ENCODE measurements at places on chromosomes 12 and 14. TPM values are rescaled to one million over a fixed set of nuclear protein-coding genes. Genes with fewer than 3 reads are reported as not detected.

- H3K27me3 ChIP-seq, result no peaks in the 10 kb centered on the region
- 0 out of 2 replicates have a peak, but pooled peaks cover 3% of the 10 kb centered on the region for H3K4me1 ChIP-seq
- H3K36me3 ChIP-seq, result no peaks in the 10 kb centered on the region
- no peak overlapping the region for H3K4me3 ChIP-seq
- no peak overlapping the region for H3K27ac ChIP-seq
Observed at GRCh38 chr12:118429688-118430383, 53.5 kb downstream of the SUDS3 start.

GRCh38 chr12:56749853-56750252 lies 2.3 kb downstream of the PRIM1 start:
- H3K36me3 ChIP-seq, result no peaks in the 10 kb centered on the region
- H3K27ac ChIP-seq, result no peak overlapping the region
- DNase-seq, result no peak
- no peak overlapping the region for H3K4me3 ChIP-seq
- H3K4me1 ChIP-seq, result no peaks in the 10 kb centered on the region
- no peaks in the 10 kb centered on the region for H3K27me3 ChIP-seq

DNA sequence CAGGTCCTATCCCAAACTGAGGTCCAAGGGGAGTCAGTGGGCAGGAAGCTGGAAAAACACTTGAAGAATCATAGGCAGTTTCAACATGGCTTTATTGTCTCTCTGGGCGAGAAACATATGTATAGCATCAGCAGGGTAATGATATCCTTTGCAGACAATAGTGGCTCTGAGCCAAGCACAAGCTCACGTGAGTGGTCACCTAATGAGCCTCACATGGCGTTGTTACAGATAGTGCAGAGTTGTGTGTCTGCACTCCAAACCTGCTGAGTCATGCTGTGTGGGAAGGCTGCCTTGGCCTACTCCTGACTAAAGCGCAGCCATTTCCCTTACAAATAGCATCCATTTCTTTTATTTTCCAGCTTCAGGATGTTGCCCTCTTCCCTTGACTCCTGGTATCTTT lies 105.2 kb upstream of the SYT1 start:
- H3K27me3 ChIP-seq, result no peaks in the 10 kb centered on the region
- H3K36me3 ChIP-seq, result no peaks in the 10 kb centered on the region
- H3K4me3 ChIP-seq, result no peak overlapping the region
- H3K4me1 ChIP-seq, result no peaks in the 10 kb centered on the region

GRCh38 chr12:32051511-32052211 lies 55.0 kb upstream of the BICD1 start:
- H3K27me3 ChIP-seq, result no peaks in the 10 kb centered on the region
- H3K4me1 ChIP-seq, result no peaks in the 10 kb centered on the region
- DNase-seq, result no peak
- no peak overlapping the region for H3K27ac ChIP-seq

DNA sequence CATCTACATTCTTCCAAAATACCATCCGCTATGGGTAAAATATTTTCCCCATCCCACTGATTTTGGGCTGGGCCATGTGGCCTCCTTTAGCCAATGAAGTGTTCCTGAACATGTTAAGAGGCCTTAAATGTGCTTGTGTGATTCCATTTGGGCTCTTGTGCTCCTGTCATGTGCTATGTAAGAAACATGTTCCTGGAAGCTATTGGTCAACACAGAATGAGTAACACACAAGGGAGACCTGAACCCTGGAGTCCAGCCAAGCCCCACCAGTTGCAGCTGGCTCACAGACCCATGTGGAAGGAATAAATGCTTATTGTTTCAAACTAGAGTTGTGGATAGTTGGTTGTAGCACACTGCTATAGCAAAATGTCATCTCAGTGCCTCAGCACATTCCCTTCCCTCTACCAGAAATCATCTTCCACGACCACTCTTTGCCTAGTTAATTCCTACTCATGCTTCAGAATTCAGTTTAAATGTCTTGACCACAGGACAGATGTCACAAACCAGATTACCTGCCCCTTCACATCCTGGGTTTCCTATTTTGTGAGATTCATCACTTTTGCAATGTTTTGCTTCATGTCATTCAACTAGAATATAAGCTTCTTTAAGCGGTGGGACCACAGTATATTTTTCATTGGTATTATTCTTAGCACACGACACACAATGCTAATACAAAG lies 217.3 kb upstream of the EEA1 start:
- no peak for DNase-seq
- peaks cover 41% of the 10 kb centered on the region for H3K4me1 ChIP-seq
- no peaks in the 10 kb centered on the region for H3K27me3 ChIP-seq
- H3K4me3 ChIP-seq, result no peak overlapping the region

GRCh38 chr14:30283822-30284446 lies 275.0 kb upstream of the G2E3 start:
- H3K36me3 ChIP-seq, result no peaks in the 10 kb centered on the region
- peak; percentile 52 for DNase-seq
- H3K27me3 ChIP-seq, result no peaks in the 10 kb centered on the region
- H3K27ac ChIP-seq, result no peak overlapping the region
- no peaks in the 10 kb centered on the region for H3K4me1 ChIP-seq

DNA sequence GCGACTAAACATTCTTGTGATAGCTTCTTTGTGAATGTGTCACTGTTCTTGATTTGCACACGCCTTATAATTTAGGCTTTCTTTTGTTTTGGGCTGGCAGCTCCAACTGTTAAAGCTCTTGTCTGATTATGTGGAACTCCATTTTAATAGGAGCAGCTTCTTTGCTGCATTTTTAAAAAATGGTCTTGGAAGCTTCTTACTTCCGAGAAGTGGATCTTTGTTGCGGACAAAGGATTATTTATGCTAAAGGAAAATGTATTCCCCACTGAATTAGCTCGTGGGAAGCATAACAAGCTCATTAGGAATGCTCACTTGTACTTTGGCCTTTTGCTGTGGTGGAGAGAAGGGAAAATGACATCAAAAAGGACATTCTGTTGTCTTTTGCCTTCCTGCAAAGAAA lies 20.0 kb downstream of the GAS2L3 start:
- no peak for DNase-seq
- peaks cover 4% of the 10 kb centered on the region for H3K4me1 ChIP-seq
- H3K27ac ChIP-seq, result no peak overlapping the region
- H3K4me3 ChIP-seq, result no peak overlapping the region
- no peaks in the 10 kb centered on the region for H3K27me3 ChIP-seq
- no peaks in the 10 kb centered on the region for H3K36me3 ChIP-seq

DNA sequence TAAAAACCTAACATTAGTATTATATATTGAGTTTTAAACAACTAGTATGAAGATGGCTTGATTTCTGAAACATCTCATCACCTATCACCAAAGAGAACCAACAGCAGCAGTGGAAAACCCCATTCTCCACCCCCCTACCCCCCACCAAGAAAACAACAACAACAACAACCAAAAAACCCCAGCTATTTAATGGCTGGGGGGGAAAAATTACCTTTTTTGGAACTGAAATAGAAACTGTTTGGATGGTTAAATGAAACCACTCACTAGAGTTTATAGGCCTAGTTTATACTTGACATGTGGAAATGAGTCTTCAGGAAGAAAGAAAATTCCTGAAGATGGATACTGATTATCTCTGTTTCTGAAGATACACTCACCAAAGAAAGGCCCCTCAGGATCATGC lies 30.3 kb downstream of the PPP2R5E start:
- peaks cover 6% of the 10 kb centered on the region for H3K4me1 ChIP-seq
- DNase-seq, result no peak
- H3K27ac ChIP-seq, result no peak overlapping the region

- no peak overlapping the region for H3K27ac ChIP-seq
- H3K27me3 ChIP-seq, result no peaks in the 10 kb centered on the region
- no peak for DNase-seq
- H3K4me3 ChIP-seq, result no peak overlapping the region
Observed at GRCh38 chr14:65015391-65015790, 28.7 kb downstream of the FNTB start.

GRCh38 chr12:88052686-88053085 lies 23.5 kb upstream of the C12orf50 start:
- no peaks in the 10 kb centered on the region for H3K36me3 ChIP-seq
- no peaks in the 10 kb centered on the region for H3K27me3 ChIP-seq
- H3K27ac ChIP-seq, result no peak overlapping the region
- no peak overlapping the region for H3K4me3 ChIP-seq
- no peaks in the 10 kb centered on the region for H3K4me1 ChIP-seq

DNA sequence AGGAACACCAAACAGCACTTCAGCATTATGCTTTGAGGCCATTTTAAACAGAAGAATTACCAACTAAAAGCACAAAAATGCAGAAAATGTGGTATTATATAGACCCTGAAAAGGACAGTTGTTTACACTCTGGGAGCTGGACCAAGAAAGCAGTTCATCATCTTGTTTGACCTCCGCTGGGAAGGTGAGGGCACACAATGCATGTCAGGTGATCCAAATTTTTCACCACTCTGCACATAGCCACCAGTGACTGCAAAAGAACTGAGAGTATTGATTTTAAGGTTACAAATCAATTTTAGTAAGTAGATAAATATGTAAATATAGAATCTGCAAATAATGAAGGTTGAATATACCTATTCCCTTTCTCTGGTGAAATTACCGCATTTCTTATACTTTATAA lies 119.6 kb downstream of the SLC16A7 start:
- no peak overlapping the region for H3K4me3 ChIP-seq
- H3K27ac ChIP-seq, result no peak overlapping the region
- H3K4me1 ChIP-seq, result no peaks in the 10 kb centered on the region

GRCh38 chr12:62732861-62733427 lies 202.0 kb downstream of the PPM1H start:
- peak overlapping the region; percentile 53 for H3K27ac ChIP-seq
- DNase-seq, result no peak
- H3K4me3 ChIP-seq, result no peak overlapping the region
- no peaks in the 10 kb centered on the region for H3K27me3 ChIP-seq

GRCh38 chr14:49418789-49419188 lies 167.4 kb downstream of the RPS29 start:
- no peak for DNase-seq
- no peaks in the 10 kb centered on the region for H3K4me1 ChIP-seq
- no peaks in the 10 kb centered on the region for H3K27me3 ChIP-seq
- no peak overlapping the region for H3K4me3 ChIP-seq
- H3K36me3 ChIP-seq, result no peaks in the 10 kb centered on the region

DNA sequence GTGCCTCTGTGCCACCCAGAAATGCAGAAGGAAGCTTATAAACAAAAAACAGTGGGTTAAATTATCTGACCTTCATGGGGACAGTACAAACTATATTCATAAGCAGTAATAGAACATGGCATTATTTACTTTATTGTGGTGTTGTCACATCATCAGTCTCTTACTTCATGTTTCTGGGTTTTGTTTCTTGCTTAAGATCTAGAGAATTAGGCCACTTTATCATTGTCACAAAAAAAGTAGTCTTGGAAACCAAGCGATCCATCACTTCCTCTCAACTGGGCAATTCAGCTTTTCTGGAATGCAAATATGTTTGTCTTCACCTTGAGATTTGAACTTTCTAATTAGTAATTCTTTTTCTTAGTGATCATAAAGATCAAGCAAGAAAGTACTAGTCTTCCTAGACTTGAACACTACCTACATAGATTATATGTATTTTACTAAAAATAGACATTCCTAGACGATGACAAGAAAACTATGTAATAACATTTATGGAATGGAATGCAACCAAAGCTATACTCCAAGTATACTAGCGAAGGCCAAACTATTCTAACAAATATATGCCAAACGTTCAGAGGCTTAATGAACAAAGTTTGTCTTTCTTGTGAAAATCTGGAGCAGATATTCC lies 363.4 kb downstream of the DAD1 start:
- no peak overlapping the region for H3K4me3 ChIP-seq
- peak overlapping the region; percentile 39 for H3K27ac ChIP-seq
- peaks cover 15% of the 10 kb centered on the region for H3K4me1 ChIP-seq
- H3K27me3 ChIP-seq, result no peaks in the 10 kb centered on the region

- H3K27me3 ChIP-seq, result no peaks in the 10 kb centered on the region
- H3K4me3 ChIP-seq, result no peak overlapping the region
- no peaks in the 10 kb centered on the region for H3K4me1 ChIP-seq
- no peaks in the 10 kb centered on the region for H3K36me3 ChIP-seq
Observed at GRCh38 chr14:50775357-50775756, 55.6 kb downstream of the NIN start.

- no peak for DNase-seq
- H3K36me3 ChIP-seq, result no peaks in the 10 kb centered on the region
- H3K27me3 ChIP-seq, result no peaks in the 10 kb centered on the region
- no peak overlapping the region for H3K27ac ChIP-seq
Observed at GRCh38 chr12:41619705-41620104, 431.6 kb downstream of the PDZRN4 start.

DNA sequence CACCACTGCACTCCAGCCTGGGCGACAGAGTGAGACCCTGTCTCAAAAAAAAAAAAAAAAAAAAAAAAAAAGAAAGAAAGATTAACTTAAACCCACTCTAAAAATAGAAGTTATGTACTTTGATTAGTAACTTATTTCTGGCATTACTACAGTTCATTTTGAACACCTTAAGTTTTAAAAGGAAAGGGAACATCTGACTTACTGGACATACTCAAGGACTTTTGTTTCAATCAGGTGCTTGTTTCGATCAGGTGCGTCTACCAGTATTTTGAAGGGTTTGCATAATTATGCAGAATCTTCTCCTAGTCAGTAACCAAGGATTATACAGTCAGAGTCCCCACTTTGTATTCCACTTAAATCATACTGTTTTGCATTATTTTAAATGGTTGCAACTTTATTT lies 105.6 kb downstream of the DERA start:
- no peak for DNase-seq
- H3K4me3 ChIP-seq, result no peak overlapping the region
- H3K36me3 ChIP-seq, result peaks cover 7% of the 10 kb centered on the region
- H3K27me3 ChIP-seq, result no peaks in the 10 kb centered on the region
- peaks cover 9% of the 10 kb centered on the region for H3K4me1 ChIP-seq
- H3K27ac ChIP-seq, result no peak overlapping the region

- H3K4me3 ChIP-seq, result no peak overlapping the region
- no peak for DNase-seq
- no peaks in the 10 kb centered on the region for H3K4me1 ChIP-seq
- H3K36me3 ChIP-seq, result no peaks in the 10 kb centered on the region
- no peaks in the 10 kb centered on the region for H3K27me3 ChIP-seq
- no peak overlapping the region for H3K27ac ChIP-seq
Observed at GRCh38 chr12:27468241-27468640, 21.7 kb downstream of the SMCO2 start.

DNA sequence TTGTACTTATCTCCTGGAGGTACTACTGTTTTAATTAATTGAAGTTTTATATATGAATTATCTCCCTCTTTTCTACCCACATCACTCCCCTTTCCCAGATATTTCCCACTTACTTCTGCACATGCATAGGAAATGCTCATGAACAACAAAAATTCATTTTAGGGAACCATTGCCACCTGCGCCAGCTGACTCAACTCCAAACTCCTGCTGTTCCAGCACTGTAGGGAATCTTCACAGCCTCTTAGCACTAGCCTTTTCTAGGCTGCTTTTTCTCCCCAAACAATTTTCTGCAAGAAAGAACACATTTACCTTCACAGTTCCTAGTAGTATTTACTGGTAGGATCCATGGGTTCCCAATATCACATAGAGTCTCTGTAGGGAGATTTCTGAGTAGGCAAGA lies 268.4 kb downstream of the LRFN5 start:
- H3K27me3 ChIP-seq, result no peaks in the 10 kb centered on the region
- no peak for DNase-seq
- no peaks in the 10 kb centered on the region for H3K4me1 ChIP-seq
- no peak overlapping the region for H3K27ac ChIP-seq

- peak overlapping the region; percentile 24 for H3K27ac ChIP-seq
- peaks cover 19% of the 10 kb centered on the region for H3K4me1 ChIP-seq
- H3K4me3 ChIP-seq, result no peak overlapping the region
- peaks cover 4% of the 10 kb centered on the region for H3K36me3 ChIP-seq
Observed at GRCh38 chr12:5257763-5258495, 174.0 kb upstream of the NTF3 start.

- H3K27ac ChIP-seq, result peak overlapping the region; percentile 14
- no peak for DNase-seq
- no peak overlapping the region for H3K4me3 ChIP-seq
- no peaks in the 10 kb centered on the region for H3K36me3 ChIP-seq
- no peaks in the 10 kb centered on the region for H3K27me3 ChIP-seq
Observed at GRCh38 chr12:49979016-49979586, 6.4 kb downstream of the AQP6 start.

PTPN6 gene
- 54.8 TPM for total RNA-seq

ZNF26 gene
- total RNA-seq, result 17.8 TPM

RILPL2 gene
- total RNA-seq, result 3.2 TPM

GLT8D2 gene
- not detected for total RNA-seq
